ENCODE measurements at places on chromosomes 5 and 9.
A peak's percentile ranks its signal among the peaks of the same experiment; 100 is the strongest.

GRCh38 chr5:19314840-19315239 is 673.2 kb downstream of the CDH18 start:
- peak; percentile 95 for DNase-seq

- DNase-seq = no peak
These were observed 1111.8 kb upstream of the ACO1 start for GRCh38 chr9:31272456-31273295.

DNA sequence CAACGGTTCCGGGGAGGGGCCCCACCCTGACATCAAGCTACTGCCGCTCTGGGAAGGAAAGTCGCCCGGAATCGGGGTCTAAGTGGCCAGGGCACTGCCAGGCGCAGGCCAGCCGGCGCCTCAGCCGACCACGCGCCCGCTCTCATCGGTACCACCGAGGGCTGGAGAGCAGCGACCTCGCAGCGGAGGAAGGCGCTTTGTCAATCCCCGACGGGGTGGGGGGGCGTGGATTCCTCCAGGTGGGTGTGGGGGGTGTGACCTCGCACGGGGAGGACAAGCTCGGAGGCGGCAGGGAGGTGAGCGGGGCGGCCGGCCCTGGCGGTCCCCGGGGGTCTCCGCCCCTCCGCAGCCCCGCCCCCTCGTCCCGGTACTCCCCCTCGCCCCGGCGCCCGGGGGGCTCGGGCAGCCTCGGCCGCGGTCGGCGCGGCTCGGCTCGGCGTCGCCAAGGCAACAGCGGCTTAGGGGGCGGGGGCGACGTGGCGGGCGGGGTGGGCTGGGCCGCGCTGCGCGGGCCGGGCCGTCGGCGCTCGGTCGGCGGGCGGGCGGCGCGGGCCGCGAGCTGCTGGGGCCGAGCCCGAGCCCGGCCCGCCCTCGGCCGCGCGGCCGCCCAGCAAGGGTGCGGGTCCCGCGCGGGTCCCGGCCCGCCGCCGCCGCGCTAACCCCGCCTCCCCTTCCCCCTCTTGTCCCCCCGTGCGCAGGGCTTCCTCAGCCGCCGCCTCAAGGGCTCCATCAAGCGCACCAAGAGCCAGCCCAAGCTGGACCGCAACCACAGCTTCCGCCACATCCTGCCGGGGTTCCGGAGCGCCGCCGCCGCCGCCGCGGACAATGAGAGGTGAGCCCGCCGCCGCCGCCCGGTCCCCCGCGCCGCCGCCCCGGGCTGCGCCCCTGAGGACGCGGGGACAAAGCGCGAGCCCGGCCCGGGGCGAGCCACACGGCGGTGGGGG is 47.5 kb downstream of the DAB2IP start:
- DNase-seq = no peak

DNA sequence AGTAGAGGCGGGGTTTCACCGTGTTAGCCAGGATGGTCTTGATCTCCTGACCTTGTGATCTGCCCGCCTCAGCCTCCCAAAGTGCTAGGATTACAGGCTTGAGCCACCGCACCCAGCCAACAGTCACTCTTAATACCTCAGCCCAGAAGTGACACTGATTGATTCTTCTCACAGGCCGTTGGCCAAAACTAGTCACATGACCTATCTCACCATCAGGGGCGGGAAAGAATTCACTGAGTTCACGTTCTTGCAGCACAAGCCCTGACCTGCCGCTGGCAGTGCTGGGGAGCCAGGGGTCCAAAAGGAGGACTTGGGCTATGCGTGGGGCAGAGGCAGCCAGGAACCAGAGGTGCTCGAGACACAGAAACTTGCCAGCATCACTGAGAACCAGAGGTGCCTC is 55.0 kb upstream of the CPLX2 start:
- no peak for DNase-seq

- no peak for DNase-seq
These were observed 136.4 kb downstream of the SAXO1 start for GRCh38 chr9:18896531-18897179.

- DNase-seq = no peak
These were observed 5.4 kb upstream of the GBGT1 start for GRCh38 chr9:133169102-133169501.

- DNase-seq = no peak
These were observed 447.4 kb upstream of the TUSC1 start for GRCh38 chr9:26125693-26126092.

GRCh38 chr5:82341325-82341724 is 63.2 kb upstream of the RPS23 start:
- DNase-seq = no peak

Measured in NCI-H446 treated with DMSO at 0.1 percent for 48 hours (cell line).